ENCODE measurements at places on chromosomes 4 and X. TPM values are rescaled to one million over a fixed set of nuclear protein-coding genes. Genes with fewer than 3 reads are reported as not detected.

DNA sequence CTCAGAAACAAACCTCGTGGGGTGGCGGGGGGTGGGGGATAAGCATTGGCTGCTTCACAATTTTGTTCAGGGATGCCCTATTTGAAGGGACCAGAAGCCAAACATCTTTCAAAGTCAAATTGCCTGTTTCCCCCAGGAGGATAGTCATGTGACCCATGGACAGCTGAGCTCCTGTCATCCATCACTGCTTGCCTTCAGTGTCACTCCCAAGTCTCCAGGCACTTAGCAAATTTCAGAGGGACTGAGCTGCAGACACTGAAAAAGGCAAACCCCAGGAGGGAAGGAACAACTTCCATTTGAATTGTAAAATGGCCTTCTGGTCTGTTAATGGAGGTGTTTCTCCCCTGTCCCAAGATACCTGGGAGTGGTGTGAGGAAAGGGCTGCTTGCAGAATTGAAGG is 73.4 kb downstream of the FRMPD3 start:
- DNase-seq, result no peak

GRCh38 chr4:72714482-72715279 is 145.7 kb upstream of the ADAMTS3 start:
- no peak for DNase-seq

GRCh38 chr4:140315970-140316369 is 57.5 kb upstream of the SCOC start:
- peak; percentile 74 for DNase-seq

DNA sequence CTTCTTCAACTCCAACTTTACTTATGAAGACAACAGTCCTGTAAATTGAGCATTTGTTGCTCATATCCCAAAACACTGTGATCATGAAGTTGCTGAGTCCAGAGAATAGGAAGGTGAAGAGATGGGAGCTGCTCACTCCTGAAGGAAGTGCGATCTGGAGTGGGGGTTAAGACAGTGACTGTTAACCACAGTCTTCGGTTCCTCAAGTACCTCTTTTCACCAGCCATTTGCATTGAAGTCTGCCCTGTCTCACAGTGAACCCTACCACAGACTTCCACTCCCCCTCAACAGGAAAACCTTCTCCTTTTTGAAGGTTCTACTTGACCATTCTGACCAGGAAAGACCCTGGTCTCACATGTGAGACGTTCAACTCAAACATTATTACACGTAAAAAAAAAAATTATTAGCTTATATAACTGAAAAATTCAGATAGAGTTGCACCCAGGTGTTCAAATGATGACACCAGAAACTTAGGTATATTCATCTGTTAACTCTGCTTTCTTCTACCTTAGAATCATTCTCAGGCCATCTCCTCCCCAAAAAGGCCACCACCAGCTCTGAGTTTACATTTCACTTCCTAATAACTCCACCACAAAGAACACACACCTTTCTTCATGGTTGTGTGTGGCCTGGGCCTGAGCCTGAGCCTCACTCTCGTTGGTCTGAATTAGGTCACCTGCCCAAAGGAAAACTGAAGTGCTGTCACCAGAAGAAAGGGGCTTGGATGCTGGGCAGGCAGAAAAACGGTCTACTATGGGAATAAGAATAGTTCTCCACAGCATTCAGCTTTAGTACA is 199.2 kb downstream of the DCTD start:
- no peak for DNase-seq

DNA sequence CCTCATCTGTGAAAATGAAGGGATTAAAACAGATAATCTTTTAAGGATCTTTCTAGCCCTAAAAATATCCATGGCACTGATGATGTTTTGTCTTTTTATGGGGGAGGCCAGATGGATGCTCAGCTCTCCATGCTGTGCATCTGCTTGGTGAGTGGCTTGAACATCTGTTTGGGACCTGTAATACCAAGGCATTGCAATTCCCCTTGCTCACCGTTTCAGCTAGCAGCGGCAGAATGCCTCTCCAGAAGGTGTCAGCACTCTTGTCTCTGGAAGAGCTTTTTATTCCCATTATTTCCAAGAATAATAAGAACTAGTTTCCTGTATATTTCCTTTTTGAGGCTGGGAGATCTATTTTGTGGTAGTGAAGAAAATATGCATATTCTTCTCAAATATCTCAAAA is 151.9 kb upstream of the ANK2 start:
- DNase-seq, result no peak

GRCh38 chr4:149102765-149103164 is 660.6 kb upstream of the NR3C2 start:
- DNase-seq, result no peak

DNA sequence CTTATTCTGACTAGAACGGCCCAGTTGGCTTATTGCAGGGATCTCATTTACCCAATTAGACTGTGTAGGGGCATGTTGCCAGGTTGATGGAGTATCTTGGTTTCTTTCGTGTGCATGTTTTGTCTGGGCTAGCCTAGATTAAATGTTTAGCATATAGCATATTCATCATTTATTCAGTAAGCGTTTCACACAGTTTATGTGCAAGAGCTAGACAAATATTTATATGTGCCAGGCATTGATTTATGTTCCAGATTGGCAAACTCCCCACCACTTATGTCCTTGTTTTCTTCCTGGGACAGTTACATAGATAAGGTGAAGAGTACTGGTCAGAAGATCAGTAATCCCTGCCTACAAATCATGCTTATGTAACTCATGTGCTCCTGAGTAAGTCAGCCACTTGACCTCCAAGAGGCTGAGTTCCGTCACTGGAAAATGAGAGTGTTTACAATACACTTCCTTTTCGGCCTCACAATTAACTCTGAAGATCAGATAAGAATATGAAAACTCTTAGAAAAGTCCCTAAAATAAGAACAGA is 57.2 kb downstream of the RUFY3 start:
- DNase-seq, result no peak

- DNase-seq, result no peak
These were observed 1720.2 kb downstream of the PCDH7 start for GRCh38 chr4:32440391-32440790.

DNA sequence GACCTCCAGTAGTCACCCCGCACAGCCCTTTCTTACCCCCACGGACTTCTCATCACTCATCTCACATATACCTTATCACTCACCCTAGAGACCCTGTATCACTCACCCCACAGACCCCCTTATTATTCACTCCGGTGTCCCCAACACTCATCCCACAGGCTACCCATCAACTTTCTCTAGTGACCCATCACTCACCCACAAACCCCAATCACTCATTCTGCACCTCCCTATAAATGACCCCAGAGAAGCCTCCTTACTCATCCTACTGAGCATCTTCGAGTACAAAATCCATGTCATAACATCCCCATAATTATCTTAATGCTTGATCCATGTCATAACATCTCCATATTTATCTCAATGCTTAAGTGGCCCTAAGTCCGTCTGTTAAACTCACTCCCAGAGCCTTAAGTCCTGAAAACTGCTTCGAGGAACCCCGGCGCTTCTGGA is 934 bp downstream of the ZNF41 start:
- no peak for DNase-seq

DNA sequence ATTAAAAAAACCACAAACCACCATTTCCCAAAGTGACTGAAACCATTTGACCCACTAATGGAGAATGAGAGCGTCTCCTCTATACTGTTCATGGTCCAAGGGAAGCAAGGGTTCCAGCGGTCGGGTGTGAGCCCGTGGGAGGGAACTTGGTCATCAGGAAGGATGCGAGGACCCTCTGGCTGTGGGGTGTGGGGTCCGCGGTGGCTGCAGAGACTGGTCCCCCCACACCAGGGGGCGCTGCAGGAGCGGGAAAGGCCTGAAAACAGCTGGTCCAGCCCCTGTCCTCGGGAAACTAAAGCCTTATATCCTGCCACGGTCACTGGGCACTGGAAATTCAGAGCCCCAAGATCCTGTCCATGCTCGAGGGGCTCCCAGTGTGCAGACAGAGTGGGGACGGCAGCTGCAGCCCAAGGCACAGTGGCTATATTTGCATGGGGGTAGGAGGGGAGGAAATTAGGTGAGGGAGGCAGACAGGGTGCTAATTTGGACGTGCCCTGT is 4.3 kb downstream of the BLOC1S4 start:
- no peak for DNase-seq

GRCh38 chr4:87555773-87556619 is 26.8 kb upstream of the SPARCL1 start:
- peak; percentile 87 for DNase-seq

DNA sequence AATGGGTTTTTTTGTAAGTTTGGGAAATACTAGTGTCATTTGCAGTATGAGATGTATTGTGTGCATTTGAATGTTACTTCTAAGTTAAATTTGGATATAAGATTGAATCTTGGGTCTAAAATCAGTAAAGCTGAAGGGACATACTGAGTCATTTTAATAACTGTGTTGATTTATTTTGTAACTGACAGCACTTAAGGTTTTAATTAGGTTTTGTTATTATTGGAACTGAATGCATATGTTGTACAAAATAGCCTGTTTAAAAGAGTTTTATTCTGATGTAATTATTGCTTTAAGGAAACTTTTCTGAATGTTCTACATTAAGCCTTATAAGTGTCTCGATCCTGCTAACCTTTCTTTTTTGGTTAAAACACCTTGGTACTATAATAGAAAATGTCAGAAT is 396.6 kb downstream of the MAPK10 start:
- DNase-seq, result no peak

- no peak for DNase-seq
These were observed 28.9 kb upstream of the WDR17 start for GRCh38 chr4:176036585-176037205.

- no peak for DNase-seq
These were observed 33.8 kb downstream of the DGKK start for GRCh38 chrX:50436797-50437196.

GRCh38 chr4:16289897-16290554 is 63.8 kb upstream of the TAPT1 start:
- no peak for DNase-seq

DNA sequence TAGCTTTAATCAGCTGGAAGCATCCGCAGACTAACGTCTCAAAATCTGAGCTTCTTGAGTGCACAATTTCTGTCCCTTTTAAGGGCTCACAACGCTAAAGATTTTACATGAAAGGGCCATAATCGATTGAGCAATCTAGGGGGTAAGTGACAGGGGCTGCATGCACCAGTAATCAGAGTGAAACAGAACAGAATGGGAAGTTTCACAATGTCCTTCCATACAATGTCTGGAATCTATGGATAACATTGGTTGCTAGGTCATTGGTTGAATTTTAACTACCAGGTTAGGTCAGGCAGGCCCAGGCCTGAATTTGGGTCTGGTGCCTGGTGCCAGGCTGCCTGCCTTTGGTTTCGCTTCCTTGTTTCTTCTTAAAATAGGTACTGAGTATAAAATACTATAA is 42.0 kb upstream of the MTMR8 start:
- no peak for DNase-seq

DNA sequence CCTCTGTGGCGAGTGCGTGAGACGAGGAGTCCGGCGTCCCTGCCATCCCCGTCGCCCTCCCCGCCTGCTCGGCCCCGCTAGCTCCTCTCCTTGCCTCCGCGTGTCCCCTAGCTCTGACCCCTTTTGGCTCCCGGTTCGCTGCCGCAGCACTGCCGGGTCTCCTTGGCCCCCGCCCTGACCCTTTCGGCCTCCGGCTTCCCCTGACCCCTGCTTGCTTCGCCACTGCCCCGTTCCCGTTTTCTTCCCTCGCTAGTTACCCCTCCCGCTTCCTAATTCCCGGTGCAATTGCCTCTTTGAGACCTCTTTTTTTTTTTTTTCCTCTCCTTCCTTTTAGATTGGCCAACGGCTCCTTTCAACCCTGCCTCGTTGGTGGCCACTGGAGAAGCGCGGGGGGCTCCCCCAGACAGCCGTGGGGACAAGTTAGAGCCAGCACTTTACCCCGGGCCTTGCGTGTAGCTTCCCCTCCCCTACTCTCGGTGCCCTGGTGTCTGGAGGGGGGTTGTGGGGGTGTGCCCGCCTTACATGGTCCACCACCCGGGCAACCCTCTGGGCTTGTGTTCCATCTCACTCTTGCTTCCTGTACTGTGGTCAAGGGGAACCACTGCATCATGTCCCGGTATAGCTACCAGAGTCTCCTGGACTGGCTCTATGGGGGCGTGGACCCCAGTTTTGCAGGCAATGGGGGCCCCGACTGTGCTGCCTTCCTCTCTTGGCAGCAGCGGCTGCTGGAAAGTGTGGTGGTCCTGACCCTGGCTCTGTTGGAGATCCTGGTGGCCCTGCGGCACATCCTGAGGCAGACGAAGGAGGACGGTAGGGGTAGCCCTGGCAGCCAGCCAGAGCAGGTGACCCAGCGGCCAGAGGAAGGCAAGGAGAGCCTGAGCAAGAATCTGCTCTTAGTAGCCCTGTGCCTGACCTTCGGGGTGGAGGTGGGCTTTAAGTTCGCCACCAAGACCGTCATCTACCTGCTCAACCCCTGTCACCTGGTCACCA is 548 bp downstream of the TMEM164 start:
- no peak for DNase-seq

DNA sequence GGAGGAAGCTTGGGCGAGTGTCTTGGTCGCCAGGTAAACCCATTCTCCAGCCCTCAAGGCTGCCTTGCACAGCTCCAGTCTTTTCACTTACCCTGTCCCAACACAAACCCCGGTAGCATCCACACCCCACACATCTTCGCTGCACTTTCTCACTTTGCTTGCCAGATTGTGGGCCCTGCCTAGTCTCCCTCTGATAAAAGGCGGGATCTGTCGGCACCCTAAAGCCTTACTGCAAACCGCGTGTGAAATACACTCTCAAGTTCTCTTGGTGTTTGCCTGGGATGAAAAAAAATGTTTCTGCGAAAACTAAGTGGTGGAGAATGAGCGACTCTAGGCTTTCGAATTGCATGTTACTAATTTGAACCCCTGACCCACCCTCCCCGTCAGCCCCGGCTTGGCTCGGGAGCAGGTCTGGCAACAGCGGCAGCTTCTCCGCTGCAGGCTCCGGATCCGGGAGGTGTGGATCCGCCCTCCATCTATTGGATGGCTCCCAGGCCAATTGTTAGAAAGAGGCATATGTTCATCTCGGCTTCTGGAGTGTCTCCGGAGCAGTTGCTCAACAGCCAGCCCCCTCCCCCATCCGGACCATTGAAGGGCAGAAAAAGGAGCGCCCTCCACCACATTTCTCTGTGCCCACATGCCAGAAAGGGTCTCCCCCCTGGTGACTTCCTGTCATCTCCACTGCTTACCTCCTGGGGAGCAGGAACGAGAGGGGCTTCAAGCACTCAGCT is 3.0 kb upstream of the CITED1 start:
- no peak for DNase-seq

GRCh38 chrX:115226929-115227328 is 7.0 kb downstream of the LRCH2 start:
- no peak for DNase-seq

DNA sequence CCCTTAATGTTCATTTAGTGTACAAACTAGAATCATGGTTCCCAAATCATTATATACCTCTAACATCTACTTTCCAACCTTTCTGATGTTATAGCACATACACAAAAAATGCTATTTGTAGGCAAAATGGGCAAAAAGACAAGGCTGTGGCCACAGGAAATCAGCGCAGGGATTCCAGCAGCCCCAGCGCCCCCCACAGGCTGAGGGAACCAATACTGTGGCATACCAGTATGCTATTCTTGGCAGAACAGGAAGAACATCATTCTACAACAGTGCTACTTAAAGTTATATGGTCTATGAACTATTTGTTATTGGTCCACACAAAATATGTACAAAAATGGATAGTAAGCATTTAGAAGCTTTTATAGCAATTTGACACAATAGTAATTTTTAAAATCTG is 25.3 kb downstream of the STEEP1 start:
- DNase-seq, result no peak

Gene XKRX
- not detected for total RNA-seq

Gene NLGN4X
- total RNA-seq, result 8.2 TPM

Gene CXCL11
- total RNA-seq, result not detected

Gene AKAP4
- not detected for total RNA-seq

Gene EXOC1
- 33.6 TPM for total RNA-seq

Gene CENPVL1
- total RNA-seq, result not detected

Gene GRIA3
- 0.50 TPM for total RNA-seq

Gene LRCH2
- total RNA-seq, result 9.8 TPM

Gene ATP1B4
- not detected for total RNA-seq

Gene GPR82
- total RNA-seq, result not detected

Gene MAP9
- total RNA-seq, result 7.6 TPM

Gene AMTN
- not detected for total RNA-seq

Measured in esophagus muscularis mucosa (tissue), 4 donors.